ENCODE measurements at places on chromosomes 11 and 22. TPM values are rescaled to one million over a fixed set of nuclear protein-coding genes. Genes with fewer than 3 reads are reported as not detected.

GRCh38 chr11:35214792-35215193 is 75.8 kb downstream of the CD44 start:
- no peak for DNase-seq

Gene ST14
- total RNA-seq = 8.7 TPM

Gene GVQW3
- total RNA-seq = 1.9 TPM

Gene BBOX1
- total RNA-seq = 0.45 TPM

- DNase-seq = no peak
Observed at GRCh38 chr11:30617762-30618161, 31.6 kb upstream of the MPPED2 start.

DNA sequence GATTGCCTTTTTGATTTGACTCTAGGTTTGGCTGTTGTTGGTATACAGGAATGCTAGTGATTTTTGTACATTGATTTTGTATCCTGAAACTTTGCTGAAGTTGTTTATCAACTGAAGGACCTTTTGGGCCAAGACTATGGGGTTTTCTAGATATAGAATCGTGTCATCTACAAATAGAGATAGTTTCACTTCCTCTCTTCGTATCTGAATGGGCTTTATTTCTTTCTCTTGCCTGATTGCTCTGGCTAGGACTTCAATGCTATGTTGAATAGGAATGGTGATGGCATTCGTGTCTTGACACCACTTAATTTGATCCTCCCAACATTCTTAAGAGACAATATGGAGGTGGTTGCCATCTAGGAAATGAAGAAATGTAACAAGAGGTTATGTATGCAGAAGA is 388.1 kb upstream of the API5 start:
- DNase-seq = no peak

- DNase-seq = no peak
Observed at GRCh38 chr11:27238811-27239210, 124.2 kb downstream of the CCDC34 start.

- DNase-seq = peak; percentile 44
Observed at GRCh38 chr11:61962213-61963015, 5.0 kb downstream of the FTH1 start.

DNA sequence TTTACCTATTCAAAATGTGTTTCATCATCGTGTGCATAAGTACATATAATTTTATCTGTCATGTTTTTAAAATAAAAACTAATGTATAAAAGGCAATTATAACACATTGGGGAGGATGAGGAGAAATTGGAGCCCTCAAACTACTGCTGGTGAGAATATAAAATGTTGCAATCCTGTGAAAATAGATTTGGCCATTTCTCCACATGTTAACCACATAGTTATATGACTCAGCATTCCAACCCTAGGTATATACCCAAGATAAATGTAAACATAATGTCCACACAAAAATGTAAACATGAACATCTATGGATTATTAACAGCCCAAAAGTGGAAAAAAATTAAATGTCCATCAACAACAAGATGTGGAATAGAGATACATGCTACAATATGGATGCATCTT is 928.0 kb upstream of the FAT3 start:
- no peak for DNase-seq

- no peak for DNase-seq
Observed at GRCh38 chr11:117750357-117750756, 46.7 kb downstream of the DSCAML1 start.

Gene FAM89B
- total RNA-seq = 64.3 TPM

Gene TM7SF2
- total RNA-seq = 7.2 TPM

DNA sequence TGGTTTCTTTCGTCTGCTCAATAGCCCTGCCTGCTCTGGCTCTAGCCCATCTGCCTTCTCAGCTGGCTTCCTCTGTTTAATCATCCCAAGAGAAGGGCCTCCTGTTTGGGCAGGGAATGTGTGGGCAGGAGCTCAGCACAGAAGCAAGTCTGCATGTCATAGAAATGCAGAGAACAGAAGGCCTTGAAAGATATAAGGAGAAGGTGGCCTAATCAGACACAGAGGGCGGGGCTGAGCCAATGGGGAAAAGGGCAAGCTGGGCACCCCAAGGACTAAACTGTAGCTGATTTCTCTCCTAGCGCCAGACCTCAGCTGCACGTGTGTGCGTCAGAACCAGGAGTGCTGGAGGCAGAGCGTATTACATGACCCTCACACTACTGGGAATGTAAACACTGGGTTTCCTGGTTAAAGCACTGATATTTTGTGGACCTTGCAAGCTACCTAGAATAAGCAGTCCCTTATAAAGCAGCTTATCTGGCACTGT is 7.6 kb upstream of the CCKBR start:
- no peak for DNase-seq
